ENCODE measurements at places on chromosomes 4 and X.

GRCh38 chr4:118905566-118905965 lies 16.9 kb downstream of the SYNPO2 start:
- no peak for DNase-seq

- DNase-seq = no peak
These were observed 84.3 kb upstream of the CLDN34 start for GRCh38 chrX:9882669-9883446.

DNA sequence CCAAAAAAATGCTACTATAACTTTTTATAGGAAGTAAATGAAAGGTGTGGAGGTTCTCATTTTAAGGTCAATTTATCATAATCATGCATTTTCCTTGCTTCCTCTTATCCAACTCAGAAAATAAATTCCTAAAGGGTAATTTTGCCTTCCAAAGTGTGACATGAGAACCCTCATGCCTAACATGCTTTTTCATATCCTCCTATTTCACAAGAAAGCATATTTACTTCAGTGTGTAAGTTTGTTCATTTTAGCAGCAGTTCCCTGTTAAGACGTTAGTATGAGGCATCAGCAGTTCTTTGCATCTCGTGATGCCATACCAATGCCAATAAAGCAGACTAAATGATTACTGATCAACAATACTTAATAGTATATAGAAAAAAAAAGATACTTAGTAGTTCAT lies 18.4 kb downstream of the WDFY3 start:
- no peak for DNase-seq

DNA sequence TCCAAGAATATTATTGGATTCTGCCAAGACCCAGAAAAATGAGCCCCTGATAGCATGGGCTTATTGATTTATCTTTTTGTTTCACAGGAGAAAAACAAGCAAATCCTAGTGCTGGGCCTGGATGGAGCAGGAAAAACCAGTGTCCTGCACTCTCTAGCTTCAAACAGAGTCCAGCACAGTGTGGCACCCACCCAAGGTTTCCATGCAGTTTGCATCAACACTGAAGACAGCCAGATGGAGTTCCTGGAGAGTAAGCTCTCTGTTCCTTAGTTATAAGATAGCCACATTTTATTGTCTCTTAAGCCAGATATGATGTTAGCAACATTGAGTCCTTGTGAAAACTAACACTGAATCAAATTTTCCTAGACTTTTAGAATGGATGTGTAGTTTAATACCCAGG lies 5.5 kb downstream of the ARL9 start:
- DNase-seq = no peak

- no peak for DNase-seq
These were observed 67.1 kb downstream of the FAAH2 start for GRCh38 chrX:57353472-57354132.

GRCh38 chr4:110198049-110198434 lies 373 bp downstream of the ELOVL6 start:
- DNase-seq = no peak

DNA sequence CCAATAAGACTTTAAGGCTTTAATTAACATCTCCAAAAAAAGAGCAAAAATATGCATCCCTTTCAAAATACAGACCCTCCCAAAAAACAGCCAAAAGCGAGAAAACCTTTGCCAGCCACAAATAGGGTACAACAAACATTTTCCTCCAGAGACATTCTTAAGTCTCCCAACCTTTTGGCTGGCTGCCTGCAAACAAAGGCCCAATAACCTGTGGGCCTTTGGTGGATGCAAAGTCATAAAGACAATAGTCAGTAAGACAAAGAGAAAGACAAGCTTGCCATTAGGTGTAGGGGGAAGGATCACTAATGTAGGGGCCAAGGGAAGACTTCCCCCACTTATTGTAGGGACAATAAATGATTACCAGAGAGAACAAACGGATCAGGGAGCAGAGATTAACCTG lies 215.5 kb upstream of the ZFP42 start:
- DNase-seq = no peak

GRCh38 chrX:14027036-14027435 lies 2.7 kb downstream of the GEMIN8 start:
- DNase-seq = no peak

GRCh38 chr4:123821861-123822260 lies 425.3 kb downstream of the SPRY1 start:
- DNase-seq = no peak

- no peak for DNase-seq
These were observed 790.0 kb downstream of the PCDH18 start for GRCh38 chr4:136742333-136742732.

- no peak for DNase-seq
These were observed 82.5 kb upstream of the AFF2 start for GRCh38 chrX:148417934-148418333.

DNA sequence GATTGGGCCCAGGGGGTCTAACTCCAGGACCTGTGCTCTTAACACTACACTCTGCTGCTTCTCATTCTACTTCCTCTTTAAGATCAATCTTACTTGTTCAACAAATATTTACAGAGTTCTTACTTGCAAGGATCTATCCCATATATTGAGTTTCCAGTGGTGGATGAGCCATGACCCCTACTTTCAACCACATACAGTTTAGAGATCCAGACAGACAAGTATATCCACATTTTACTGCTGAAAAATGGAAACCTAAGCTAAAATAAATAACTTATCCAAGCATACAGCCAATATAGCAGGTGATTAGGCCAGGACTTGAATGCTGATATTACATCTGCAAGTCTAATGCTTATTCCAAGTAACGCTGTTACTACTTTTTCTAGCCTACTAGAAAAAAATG lies 18.7 kb downstream of the TMEM150C start:
- no peak for DNase-seq

GRCh38 chr4:6753103-6753560 lies 29.4 kb upstream of the KIAA0232 start:
- no peak for DNase-seq

DNA sequence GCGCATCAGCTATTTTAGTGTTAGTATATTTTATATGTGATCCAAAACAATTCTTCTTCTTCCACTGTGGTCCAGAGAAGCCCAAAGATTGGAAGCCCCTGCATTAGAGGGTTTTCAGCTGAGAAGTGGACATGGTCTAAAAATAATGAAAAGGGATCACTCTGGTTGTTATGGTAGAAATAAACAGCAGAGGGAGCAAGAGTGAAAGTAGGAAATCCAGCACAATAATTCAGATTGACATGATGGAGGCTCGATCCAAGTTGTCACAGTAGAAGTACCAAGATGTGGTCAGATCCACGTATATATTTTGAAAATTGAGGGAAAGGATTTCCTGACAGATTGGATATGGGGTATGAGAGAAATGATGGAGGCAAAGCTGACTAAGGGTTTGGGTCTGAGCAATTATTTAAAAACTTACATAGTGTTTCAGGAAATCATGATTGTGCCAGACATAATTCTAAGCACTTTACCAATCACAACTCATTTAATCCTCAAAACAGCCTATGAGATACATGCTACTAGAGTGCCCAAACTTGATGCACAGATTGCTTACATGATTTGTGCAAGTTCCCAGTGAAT lies 17.0 kb upstream of the TMEM144 start:
- no peak for DNase-seq

- no peak for DNase-seq
These were observed 71.6 kb upstream of the MAB21L2 start for GRCh38 chr4:150510176-150510865.

DNA sequence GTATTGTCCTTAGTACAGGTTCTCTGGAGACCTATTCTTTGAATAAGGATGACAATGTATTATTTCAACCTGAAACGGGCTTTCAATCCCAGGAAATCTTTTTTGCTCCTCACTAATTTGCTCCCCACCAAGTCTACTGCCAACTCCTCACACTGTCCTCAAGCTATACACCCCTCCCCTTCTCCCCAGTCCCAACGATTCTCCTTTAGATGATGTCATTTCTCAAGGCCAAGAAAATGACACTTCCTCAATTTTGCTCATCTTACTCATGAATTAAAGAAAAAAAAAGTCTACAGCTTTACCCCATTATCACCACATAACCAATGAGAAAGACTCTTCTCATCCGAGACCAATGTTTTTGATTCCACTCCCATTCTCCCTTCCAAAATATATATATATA lies 20.6 kb downstream of the AP1S2 start:
- no peak for DNase-seq

DNA sequence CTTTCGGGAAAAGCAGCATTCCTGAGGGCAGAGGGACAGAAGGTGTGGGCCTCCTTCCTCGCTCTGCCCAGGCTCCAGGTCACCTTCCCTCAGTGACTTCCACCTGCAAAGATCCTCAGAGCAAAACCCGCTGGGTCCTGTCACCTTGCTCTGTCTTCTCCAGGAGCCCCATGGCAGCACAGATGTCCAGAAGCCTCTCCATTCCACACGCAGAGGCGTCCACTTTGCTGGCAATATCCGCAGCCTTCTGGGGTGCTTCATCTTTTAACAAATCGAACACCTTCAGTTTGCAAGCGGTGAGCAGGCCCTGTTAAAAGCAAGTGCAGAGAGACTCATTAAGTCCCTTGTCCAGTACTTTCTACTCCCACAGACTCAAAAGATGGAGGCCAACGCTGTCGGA lies 27.3 kb downstream of the ASMTL start:
- DNase-seq = no peak

GRCh38 chr4:64272432-64272831 lies 136.8 kb downstream of the TECRL start:
- DNase-seq = peak; percentile 14

DNA sequence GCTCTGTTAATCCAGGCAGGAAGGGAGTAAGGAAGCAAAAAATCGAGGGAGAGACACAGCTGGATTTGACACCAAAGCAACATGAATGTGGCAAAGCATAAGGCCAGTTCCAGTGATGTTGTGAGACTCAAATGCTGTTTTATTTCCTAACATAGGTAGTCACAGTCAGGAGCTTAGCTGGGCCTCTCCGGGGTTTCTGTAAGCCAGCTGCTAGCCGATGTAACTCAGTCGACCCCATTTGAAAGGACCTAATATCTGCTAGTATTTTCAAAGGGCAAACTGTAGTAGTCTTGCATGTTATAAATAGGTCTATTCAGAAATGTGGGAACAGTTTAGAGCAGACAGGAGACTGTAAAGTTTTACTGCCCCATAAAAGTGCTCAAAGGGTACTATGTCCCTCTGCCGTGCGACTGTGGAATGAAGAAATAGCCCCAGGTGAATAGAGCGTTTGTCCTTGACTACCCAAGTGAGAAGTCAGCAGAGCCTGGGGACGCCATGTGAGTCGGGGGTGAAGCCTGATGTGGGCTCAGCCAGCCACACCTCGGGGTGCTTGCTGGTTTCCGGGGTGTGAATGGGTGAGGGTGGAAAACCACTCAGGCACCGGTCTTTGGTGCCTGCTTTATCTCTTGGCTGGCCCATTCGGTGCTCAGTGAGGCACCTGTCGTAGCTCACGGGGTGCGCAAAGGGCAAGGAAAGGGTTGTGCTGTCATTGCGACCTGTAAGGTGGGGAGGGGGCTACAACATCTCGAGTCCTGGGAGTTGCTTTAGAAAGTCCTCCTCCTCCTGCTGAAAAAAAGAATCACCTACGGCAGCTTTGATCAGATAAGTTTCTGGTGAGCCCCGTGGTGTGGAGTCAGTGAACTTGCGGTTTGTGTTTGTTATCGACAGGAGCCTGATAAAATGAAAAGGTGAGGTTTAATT lies 745 bp downstream of the TRIM2 start:
- DNase-seq = no peak

- no peak for DNase-seq
These were observed 12.4 kb upstream of the PITX2 start for GRCh38 chr4:110635163-110635865.

DNA sequence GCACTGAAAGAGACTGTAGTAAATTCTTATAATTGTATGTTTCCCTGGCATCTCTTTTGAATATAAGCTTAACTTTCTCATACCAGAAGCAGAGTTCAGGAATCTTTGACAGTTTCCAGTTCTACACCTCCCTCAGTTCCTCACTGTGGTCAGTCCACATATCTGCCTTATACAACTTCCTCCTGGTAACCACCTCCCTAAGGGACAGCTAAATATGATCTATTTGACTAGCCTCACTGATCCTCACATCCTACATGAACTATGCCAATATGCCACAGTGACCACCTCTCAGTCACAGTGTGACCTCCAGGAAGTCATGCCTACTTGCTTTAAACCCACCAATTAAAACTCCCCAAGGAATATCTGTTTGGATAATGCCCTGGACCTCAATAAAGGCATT lies 51.6 kb upstream of the HDAC8 start:
- no peak for DNase-seq

- no peak for DNase-seq
These were observed 7.8 kb upstream of the AWAT1 start for GRCh38 chrX:70226687-70227086.

DNA sequence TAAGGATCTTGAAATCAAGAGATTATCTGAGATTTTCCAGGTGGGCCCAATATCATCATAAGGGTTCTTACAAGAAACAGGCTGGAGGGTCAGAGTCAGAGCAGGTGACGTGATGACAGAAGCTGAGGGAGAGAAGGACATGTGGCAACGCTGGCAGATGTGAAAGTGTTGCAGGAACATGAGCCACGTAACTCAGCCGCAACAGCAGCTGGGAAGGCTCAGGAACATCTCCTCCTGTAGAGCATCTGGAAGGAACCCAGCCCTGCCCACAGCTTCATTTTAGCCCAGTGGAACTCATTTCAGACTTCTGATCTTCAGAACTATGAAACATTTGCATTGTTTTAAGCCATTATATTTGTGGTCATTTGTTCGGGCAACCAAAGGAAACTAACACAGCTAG lies 156.3 kb upstream of the VEGFC start:
- no peak for DNase-seq

DNA sequence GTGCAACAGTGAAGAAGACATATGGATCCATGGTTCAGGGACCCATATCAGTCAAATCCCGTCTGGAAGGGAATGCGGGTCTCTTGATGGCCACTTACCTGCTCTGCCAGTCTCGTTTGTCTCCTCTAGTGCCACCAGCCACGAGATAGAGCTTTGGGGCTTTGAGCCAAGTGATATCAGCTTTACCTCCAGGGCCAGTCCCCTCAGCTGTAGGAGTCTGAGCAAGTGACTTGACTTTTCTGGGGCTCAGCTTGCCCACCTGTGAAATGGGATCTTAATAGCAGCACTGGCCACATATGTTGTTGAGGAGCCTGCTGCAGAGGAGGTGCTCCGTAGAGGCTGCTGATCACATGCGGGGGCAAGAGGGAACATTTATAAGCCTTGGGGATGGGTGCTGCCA lies 1.2 kb downstream of the SLC2A9 start:
- no peak for DNase-seq

- no peak for DNase-seq
These were observed 3.2 kb downstream of the SOWAHB start for GRCh38 chr4:76894537-76895255.
